ENCODE measurements at places on chromosomes 11 and 22. TPM values are rescaled to one million over a fixed set of nuclear protein-coding genes. Genes with fewer than 3 reads are reported as not detected.

The WEE1 gene
- 142 TPM for total RNA-seq

The TRIM49C gene
- total RNA-seq: not detected

GRCh38 chr11:62390722-62391121 is 28.1 kb upstream of the SCGB1A1 start:
- H3K4me1 ChIP-seq: peaks cover 4% of the 10 kb centered on the region
- H3K4me3 ChIP-seq: no peak overlapping the region
- no peaks in the 10 kb centered on the region for H3K36me3 ChIP-seq
- H3K27ac ChIP-seq: no peak overlapping the region
- no peaks in the 10 kb centered on the region for H3K27me3 ChIP-seq

DNA sequence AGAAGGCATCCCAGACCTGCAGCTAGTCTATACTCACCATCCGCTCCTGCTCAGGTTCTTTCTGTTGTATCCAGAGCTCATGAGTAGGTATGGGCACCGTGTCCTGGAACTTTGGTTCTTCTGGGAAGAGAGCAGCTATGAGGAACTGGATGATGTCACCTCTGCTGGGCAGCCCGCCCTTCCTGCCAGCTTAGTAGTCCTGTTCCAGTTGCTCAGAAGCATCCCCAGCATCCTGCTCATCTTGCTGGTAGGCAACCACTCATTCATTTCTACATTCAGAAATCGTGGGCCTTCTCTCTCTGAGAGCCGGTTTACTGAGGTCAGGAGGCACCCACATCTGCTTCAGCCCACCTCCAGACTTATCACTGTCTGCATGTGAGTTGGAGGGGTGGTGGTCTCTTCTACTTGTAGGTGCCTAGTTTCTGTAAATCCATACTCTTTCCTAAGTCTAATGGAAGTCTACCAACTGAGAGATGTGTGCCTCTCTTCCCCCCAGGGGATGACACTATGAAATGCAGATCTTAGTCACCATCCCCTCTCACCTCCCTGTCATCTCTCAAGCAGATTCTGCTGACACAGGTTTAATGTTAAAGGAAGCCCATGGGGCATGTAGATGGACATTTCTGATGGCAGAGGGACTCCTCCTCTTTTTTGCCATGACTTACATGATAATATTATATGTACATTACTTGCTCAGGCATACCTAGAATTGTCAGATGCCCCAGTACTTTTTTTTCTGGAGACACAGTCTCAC is 29.6 kb upstream of the CCDC134 start:
- H3K36me3 ChIP-seq: no peaks in the 10 kb centered on the region
- H3K27me3 ChIP-seq: no peaks in the 10 kb centered on the region
- no peak for DNase-seq
- H3K4me1 ChIP-seq: no peaks in the 10 kb centered on the region

DNA sequence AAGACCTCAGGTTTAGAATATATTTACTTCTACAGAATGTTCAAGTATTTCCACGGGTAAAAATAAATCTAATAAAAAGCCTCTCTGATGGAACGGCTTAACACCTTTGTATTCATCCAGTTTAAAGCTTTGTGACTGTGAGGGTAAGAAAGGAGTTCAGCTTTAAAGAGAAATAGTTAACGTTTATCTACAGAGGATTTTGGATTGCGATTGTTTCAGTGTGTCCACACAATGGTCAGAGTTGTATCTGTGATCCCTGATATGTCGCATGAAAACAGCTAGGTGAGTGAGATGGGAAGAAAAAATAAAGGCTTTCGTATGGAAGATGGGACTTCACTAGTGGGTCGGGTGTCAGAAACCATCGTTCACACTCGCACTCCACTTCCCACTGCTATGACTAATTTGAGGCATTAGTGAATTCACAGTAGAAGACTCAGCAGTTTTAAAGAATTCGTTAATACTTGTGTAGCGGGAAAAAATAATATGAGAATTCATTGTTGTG is 1.6 kb downstream of the APLP2 start:
- no peaks in the 10 kb centered on the region for H3K27me3 ChIP-seq
- peaks cover 5% of the 10 kb centered on the region for H3K36me3 ChIP-seq
- H3K27ac ChIP-seq: no peak overlapping the region

GRCh38 chr11:125301346-125301745 is 136.8 kb downstream of the PKNOX2 start:
- H3K27me3 ChIP-seq: no peaks in the 10 kb centered on the region
- DNase-seq: no peak
- H3K4me1 ChIP-seq: peaks cover 3% of the 10 kb centered on the region
- H3K36me3 ChIP-seq: no peaks in the 10 kb centered on the region

DNA sequence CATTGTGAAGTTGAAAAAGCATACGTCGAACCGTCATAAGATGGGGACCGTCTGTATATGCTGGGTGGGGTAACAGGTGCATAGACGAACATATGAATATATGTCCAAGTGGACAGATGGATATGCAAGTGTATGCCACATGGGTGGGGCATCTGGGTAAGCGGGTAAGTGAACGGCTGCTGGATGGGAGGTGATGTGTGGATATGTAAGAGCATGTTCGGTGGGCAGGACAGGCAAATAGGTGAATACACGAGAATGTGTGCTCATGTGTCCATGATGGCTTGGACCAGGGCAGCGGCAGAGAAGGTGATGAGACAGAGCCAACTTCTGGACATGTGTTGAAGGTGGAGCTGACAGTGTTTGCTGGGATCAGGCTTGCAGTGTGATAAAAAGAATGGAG is 12.0 kb downstream of the IFITM10 start:
- no peaks in the 10 kb centered on the region for H3K27me3 ChIP-seq
- no peak overlapping the region for H3K4me3 ChIP-seq
- no peaks in the 10 kb centered on the region for H3K4me1 ChIP-seq

DNA sequence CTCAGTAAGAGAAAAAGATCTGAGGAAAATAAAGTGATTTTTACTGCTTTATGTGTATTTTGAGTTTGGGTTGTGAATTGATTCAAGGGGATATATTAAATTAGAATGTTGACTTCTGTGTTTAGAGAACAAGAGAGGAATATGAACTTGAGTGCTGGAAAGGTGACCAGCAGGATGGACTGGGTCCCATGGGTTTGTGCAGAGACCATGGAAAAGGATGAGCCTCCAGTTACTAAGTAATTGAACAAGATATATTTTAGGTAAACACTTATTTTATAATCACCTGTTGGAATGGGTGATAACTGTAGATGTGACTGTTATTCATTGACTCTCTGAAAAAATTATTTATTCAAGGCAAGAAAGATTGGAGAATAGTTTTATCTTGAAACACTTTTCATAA is 82.0 kb upstream of the TOP3B start:
- no peak overlapping the region for H3K4me3 ChIP-seq
- peaks cover 59% of the 10 kb centered on the region for H3K27me3 ChIP-seq
- no peak overlapping the region for H3K27ac ChIP-seq

DNA sequence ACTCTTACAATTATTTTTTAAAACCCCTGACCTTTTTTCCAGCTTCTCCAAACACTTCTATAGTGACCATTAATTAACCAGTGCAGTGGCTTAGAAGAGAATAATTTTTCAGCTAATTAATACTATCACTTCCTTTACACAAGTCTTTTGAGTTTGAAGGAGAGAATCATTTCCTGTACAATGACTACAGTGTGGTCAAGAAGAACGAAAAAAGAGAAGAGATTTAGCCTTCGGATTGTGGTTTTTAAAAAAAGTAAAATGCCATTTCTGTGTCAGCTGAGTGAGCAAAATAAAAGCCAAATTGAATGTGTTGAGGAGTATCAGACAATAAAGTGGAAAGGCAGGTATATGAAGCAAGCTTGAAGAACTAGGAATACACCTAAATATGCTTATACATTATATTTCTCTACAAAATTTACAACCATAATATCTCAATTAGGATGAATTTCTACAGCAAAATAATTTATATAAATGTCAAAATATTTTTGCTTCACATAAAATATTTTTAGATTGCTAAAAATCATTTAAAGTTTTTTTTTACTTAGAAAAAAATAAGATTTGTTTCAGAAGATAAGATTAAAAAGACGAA is 1155.2 kb upstream of the CNTN5 start:
- H3K27ac ChIP-seq: no peak overlapping the region
- H3K4me3 ChIP-seq: no peak overlapping the region

Measured in H9 (cell line).